Activated CD4-positive, alpha-beta T cell treated with anti-CD3 and anti-CD28 coated beads, Interleukin-2, amount 50 U/mL, for 16 hours (primary cell): ENCODE measurements at places on chromosomes 13 and 19.
A peak's percentile ranks its signal among the peaks of the same experiment; 100 is the strongest.

DNA sequence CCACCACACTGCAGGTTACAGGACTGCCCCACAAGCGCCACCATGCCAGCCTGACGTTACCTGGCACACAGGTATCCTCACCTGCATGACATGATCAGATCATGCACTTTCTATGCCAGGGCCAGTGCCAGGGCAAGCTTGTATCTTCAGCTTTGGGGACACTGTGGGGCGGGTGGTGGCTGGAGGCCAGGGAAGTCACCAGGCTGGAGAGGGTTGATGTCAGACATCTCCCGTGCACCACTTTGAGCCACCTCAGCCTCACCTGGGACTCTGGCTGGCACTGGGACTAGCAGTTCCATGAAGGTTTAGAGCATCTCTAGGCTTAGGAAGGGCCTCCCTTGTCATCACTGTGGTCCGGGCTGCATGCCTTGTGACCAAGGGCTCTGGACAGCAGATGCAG, 97.2 kb downstream of the WTIP start:
- no peak for DNase-seq

- DNase-seq, result no peak
Observed at GRCh38 chr13:77918391-77919245, at the start of gene EDNRB. Gene EDNRB, minus strand, starts transcription at chr13:77918831. Its CDS starts 258 bp downstream, at chr13:77918573.

- peak; percentile 78 for DNase-seq
Observed at GRCh38 chr19:49145573-49146407, 9.4 kb downstream of the HRC start.

DNA sequence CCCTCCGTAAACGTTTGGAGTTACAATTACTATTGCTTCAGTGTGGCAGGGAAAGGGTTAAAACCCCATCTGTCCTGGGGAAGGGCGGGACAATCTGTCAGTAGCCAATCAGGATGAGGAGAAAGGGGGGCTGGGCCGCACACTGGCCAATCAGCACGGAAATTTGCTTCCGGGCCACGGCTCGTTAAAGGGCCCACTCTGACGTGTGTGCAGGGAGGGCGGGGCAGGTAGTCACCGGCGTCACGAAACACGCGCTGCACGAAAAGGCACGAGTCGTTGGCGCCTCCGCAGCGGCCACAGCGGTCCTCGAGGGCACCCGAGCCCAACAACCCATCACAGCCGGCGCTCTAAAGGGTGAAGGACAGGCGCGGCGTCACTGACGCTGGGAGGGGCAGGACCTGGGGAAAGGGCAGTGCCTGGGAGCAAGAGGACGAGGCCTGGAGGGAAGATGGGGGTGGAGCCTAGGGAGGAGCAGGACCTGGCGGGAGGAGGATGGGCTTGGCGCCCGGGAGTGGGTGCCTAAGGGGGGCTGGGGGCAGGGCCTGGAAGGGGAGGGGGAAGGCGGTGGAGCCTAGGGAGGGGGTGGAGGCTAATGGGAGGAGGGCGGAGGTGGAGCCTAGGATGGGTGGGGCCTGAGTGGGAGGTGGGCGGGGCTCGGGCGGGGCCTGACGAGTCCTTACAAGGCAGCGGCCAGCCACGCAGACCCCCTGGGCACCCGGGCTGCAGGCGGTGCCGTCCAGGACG, 4.9 kb downstream of the ADAMTSL5 start:
- peak; percentile 89 for DNase-seq

DNA sequence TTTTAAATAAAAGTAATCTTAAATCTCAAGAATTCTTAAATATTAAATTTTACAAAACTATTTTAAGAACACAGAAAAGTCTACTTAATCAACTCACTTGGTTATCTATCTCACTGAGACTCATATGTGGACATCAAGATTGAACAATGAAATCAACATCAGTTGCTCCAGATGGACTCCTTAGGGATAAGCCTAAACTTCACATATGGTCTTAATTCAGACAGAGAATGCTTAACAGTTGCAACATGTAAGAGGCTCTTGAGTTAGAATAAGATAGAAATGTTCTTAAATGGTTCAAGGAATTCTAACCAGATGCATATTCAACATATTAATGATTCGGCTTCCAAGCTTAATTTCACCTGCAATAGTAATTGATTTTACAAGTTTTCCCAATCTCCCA, 1730.9 kb downstream of the PCDH9 start:
- no peak for DNase-seq

DNA sequence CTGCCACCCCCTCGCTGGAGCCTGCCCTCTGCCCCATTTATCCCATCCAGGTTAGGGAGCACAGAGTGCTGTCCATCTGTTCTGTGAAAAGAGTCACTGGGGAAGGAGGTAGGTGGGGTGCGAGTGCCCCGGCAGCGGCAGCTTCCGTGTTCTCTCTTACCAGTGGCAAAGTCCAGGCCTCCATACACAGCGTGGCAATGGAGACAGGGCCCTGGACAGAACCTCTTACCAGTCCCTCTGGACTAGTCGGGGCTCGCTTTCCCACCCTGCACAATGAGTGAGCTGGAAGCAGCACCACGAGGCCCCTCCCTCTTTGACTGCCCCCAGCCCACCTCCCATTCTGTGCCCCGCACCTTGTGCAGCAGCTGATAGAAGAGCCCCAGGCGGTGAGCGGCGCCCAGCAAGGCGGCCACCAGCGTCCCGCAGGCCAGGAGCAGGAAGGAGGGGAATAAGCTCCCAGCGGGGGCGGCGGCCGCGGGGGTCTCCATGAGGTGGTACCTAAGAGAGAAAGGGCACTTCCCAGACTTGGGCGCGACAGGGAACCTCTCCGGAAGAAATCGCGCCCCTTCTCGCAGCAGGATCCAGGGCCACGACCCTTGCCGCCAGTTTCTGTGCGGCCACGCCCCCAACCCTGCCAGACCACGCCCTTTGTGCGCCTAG, 17.5 kb downstream of the SYDE1 start:
- DNase-seq, result peak; percentile 5

DNA sequence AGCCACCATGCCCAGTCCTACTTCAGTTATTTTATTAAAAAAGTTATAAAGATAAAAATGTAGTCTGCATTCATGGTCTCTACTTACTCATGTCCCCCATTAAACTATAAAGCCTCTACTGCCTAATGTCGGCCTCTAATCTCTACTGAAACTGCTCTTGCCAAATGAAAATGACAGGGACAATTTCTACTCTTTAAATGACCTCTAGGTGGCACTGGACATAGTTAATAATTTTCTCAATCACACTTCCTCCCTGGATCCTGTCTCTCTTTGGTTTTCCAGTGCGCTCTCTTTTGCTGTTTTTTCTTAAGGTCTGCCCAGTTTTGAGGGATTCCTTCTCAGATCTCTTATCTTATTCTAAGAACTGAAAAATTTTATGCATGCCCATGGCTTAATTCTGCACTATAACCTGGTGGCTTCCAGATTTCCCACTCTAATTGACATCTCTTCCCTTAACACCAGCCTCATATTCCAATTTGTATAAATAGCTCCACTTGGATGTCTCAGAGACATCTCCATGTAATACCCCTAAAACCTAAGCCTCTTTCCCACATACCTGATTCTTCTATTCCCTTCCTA, 54.3 kb downstream of the MTMR6 start:
- DNase-seq, result peak; percentile 33

DNA sequence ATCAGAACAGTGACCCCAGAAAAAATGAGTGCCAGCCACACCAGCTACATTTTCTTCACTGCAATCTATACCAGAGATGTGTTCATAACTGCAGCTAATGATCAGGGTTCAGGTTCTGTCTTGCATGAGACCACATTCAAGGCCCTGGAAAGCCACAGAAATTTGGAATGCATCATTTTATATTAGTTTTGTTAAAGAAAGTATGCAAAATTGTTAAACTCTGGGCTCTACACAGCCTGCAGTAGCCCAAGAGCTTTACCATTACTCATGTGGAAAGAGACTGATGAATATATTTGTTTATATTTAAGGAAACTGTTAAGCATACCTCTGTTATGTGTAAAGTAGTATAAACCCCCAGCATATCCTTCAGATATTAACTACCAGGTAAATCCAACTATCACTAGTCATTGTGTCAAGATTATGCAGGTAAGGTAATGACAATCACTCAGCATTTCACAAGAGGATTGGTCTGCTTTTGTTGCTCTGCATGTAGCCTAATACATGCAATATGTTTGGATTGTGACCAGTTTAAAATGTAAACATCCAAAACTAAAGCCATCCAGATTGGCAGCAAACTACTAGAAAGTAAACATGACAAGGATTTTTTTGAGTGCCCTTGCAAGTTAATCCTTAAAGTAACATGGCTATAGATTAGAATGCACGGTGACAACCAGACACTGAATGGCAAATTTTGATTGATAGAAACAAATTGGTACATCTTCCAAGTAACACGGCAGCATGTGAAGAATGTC, 429.1 kb upstream of the ARGLU1 start:
- no peak for DNase-seq

- peak; percentile 64 for DNase-seq
Observed at GRCh38 chr19:2627319-2627829, 75.1 kb downstream of the GNG7 start.

- DNase-seq, result no peak
Observed at GRCh38 chr19:18648973-18649315, 12.1 kb downstream of the KLHL26 start.
